ENCODE measurements at places on chromosomes 16 and 17.
A peak's percentile ranks its signal among the peaks of the same experiment; 100 is the strongest.

DNA sequence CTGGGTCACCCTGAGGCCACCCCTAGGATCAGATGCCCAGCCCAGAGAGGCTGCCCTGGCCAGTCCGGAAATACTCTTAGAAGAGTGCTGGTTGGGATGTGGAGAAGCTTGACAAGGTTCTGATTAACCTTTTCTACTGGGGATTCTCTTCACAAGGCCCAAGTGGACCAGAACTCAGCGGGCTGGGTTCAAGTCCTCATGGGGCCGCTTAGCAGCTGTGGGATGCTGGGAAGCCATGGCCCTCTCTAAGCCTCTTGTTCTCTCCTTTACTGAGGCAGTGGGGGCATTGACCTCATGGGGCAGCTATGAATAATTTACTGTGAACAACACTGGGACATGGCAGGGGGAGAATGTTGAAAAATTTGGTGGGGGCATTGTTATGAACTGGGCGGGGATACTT lies 92.8 kb downstream of the CYLD start:
- DNase-seq, result no peak

GRCh38 chr16:25006504-25007056 lies 8.6 kb downstream of the ARHGAP17 start:
- DNase-seq, result peak; percentile 52

- DNase-seq, result no peak
These were observed 2.5 kb downstream of the ITGAD start for GRCh38 chr16:31395647-31396046.

- DNase-seq, result no peak
These were observed 145.0 kb downstream of the RAB11FIP4 start for GRCh38 chr17:31536451-31536850.

DNA sequence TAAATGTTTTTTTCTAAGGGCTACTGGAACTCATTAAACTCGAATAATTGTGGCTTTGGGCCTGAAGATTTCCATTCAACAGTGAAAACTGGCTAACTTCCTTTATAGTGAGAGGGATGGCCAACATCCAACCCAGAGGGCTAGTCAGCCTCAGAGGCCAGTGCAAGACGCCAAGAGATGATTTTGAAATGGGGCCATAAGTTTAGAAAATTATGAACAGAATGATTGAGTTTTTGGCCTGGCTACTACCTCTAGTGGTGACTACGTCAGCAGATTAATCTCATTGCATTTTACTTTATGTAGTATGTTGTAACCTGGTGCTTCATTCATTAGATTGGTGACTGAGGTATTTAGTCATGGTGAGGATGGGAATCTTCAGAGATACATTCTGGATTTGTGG lies 28.4 kb downstream of the HAPSTR1 start:
- DNase-seq, result no peak

GRCh38 chr17:61379457-61380216 lies 20.0 kb upstream of the TBX2 start:
- no peak for DNase-seq

DNA sequence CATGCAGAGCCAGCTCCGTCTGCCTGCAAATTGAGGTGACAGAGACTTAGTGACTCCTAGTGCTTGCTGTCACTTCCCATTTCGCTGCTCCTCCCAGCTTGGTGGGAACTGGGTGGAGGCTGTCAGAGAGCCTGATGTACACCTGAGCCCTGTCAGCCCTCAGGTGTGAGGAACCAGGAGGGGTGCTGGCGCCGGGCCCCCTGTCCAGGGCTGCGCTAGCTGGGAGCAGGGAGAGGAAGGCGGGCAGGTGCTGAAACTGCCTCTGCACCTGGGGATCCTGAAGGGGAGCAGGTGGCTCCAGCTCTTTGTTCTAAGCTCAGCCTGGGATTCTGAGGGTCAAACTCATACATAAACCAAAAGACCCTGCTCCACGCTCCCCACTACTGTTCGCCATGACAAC lies 10.8 kb upstream of the WSCD1 start:
- no peak for DNase-seq

GRCh38 chr17:65900216-65900615 lies 291.7 kb downstream of the CEP112 start:
- no peak for DNase-seq

GRCh38 chr17:45718791-45719190 lies 65.3 kb upstream of the CRHR1 start:
- DNase-seq, result no peak

DNA sequence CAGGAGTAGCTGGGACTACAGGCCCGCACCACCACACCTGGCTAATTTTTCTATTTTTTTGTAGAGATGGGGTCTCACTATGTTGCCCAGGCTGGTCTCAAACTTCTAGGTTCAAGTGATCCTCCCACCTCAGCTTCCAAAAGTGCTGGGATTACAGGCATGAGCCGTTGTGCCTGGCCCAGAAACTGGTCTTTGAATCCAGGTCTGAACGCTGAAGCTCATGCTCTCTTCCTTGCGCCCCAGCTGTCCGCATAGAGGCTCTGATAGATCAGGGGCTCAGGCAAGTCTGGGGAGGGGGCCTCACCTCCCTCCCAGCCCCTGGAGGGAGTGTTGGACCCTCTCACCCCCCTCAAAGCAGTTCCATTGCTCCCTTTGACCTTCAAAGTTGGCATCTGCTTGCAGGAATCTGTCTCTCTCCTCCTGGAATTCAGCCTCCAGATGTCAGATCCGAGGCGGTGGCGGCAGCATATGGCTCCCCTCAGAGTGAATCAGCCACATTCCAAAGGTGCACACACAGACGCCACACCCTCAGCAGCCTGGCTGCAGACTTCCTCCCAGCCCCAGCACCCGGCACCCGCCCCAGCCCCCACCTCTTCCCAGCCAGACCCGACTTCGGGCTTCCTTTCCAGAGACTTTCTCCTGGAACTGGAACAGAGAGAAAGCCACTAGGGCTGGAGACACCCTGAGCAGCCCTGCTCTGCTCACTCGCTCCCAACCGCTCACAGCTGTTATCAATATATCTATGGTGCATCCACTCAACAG lies 16.9 kb upstream of the GLIS2 start:
- peak; percentile 71 for DNase-seq

GRCh38 chr17:70205401-70205800 lies 36.1 kb downstream of the KCNJ2 start:
- DNase-seq, result no peak

- no peak for DNase-seq
These were observed 711.8 kb downstream of the WWOX start for GRCh38 chr16:78811247-78811646.

- no peak for DNase-seq
These were observed 127.9 kb upstream of the CPHXL start for GRCh38 chr16:75854152-75854551.

- no peak for DNase-seq
These were observed 8.3 kb downstream of the ZDHHC7 start for GRCh38 chr16:85003076-85003475.

DNA sequence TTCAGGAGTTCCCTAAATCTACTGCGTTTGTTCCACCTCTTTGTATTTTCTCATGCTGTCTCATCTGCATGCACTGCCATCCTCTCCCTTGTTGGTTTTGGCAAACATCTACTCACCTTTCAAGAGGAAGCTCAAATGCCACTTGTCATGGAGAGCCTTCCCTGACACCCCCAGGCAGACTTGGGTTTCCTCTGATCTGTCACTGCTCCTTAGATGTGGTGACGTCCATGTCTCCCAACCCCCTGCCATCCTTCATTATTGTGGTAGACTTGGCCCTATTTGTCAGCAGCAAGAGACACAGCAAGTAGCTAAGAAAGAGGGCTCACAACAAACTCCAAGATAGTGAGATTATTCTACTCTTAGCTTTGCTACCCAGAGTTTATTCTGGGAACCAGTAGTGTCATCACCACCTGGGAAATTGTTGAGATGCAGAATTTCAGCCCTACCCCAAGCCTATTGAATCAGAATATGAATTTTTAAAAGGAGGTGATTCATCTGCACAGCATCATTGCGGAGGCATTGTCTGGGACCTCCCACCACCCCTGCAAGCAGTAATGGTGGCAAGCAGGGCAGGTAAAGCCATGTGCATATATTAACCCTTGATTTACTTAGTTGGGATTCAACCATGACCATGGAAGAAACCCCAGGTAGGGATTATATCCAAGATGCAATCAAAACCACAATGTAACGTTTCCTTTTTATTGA lies 248.9 kb downstream of the SHISA9 start:
- DNase-seq, result no peak

- no peak for DNase-seq
These were observed 139.8 kb downstream of the PARN start for GRCh38 chr16:14490235-14490634.

- no peak for DNase-seq
These were observed 33.4 kb downstream of the CDK5R1 start for GRCh38 chr17:32520104-32520701.

- DNase-seq, result no peak
These were observed 2.4 kb downstream of the SERPINF1 start for GRCh38 chr17:1764284-1764683.

Data from T1000 (cell line).